Activated T-cell treated with anti-CD3 and anti-CD28 coated beads, Interleukin-2, amount 50 U/mL, for 72 hours (primary cell): ENCODE measurements at places on chromosomes 2 and 18.

DNA sequence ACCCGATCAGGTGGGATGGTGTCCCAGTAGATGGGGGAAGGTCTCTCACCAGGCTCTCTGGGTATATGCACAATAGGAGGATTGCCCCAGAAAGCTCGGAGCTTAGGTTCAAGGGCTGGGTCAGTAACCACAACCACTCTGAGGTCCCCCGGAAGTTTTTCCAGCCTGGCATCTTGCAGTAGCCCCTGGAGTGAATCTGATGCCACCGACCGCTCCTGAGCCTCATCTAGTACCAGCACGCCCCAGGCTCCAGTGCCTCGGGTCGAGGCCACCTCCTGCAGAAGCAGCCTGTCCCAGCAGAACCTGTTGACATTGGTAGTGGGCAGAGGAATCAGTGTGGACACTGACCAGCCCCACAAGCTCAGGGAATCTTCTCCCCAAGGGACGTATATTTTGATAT is 2.0 kb downstream of the DQX1 start:
- DNase-seq: no peak

- no peak for DNase-seq
These were observed 691.1 kb upstream of the PIK3C3 start for GRCh38 chr18:41263956-41264355.

DNA sequence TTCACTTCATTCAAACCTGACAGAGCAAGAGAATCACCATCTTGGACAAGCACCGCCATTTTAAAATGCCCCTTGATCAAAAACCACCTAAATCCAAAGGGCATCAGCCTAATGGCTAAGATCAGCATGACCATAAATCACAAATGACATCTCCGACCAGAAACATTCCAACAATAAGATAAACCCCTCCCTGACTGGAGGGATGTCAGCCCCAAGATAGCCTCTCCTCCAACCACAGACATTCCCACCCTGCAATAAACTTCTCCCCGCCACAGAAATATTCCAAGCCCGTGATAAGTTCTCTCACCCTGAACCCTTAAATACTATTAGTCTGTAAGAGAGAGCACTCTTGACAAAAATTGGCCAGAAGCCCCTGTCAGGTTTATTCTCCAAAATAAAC is 21.6 kb upstream of the LYPD1 start:
- no peak for DNase-seq

DNA sequence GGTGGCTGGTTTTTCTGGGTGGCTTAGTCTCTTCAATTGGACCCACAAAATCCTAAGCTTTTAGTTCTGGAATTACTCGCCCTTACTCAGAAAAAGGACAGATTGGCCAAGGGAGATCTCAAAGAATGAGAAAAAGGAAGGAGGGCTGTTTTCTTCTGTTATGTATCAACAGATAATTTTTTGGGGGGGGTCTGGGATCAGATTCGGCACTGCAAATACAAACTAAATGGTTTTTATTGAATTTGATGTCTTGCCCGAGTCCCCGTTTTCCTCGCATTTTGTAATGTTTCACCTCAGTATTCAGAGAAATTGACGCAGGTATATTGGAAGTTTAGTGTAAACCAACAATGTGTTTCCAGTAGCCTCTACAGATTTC is 762 bp downstream of the YIPF4 start:
- DNase-seq: no peak

DNA sequence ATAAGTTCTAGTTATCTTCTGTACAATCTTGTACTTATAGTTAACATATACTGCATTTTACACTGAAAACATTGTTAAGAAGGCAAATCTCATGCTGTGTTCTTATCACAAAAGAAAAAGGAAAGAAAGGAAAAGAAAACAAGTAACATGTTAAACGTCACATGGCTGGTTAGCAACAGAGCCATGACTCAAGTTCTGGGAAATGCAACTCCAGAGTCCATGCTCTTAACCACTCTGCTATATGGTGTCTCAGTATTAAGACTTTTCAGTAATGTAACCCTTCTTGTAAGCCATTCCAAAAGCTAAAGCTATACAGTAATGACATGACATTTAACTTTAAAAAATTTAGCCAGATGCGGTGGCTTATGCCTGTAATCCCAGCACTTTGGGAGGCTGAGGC is 181.4 kb downstream of the BARD1 start:
- no peak for DNase-seq

- DNase-seq: no peak
These were observed 24.9 kb upstream of the BUB1 start for GRCh38 chr2:110702514-110703380.

DNA sequence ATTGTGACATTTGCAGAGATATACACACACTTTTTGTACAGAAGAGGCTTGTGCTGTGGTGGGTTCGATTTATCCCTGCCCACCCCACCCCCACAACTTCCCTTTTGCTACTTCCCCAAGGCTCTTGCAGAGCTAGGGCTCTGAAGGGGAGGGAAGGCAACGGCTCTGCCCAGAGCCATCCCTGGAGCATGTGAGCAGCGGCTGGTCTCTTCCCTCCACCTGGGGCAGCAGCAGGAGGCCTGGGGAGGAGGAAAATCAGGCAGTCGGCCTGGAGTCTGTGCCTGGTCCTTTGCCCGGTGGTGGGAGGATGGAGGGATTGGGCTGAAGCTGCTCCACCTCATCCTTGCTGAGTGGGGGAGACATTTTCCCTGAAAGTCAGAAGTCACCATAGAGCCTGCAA is 40.0 kb downstream of the STEAP3 start:
- no peak for DNase-seq
